ENCODE measurements at places on chromosomes 12 and 14.

- DNase-seq = no peak
Measured at GRCh38 chr14:85247071-85247470, 282.9 kb upstream of the FLRT2 start.

DNA sequence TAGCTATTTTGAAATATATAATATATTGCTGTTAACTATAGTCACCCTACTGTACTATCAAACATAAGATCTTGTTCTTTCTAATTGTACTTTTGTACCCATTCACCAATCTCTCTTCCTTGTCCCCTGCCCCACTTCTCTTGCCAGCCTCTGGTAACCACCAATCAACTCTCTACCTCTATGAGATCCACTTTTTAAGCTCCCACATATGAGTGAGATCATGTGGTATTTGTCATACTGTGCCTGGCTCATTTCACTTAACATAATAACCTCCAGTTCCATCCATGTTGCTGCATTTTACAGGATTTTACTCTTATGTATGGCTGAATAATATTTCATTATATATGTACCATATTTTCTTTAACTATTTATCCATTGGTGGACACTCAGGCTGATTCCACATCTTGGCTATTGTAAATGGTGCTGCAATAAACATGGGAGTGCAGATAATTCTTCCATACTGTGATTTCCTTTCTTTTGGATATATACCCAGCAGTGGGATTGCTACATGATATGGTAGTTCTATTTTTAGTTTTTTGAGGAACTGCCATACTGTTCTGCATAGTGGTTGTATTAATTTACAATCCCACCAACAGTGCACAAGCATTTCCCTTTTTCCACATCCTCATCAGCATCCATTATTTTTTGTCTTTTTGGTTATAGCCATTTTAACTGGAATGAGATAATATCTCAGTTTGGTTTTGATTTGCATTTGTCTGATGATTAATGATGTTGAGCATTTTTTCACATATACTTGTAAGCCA, 33.5 kb upstream of the SPIC start:
- no peak for DNase-seq

GRCh38 chr12:113586461-113586860, 114.8 kb upstream of the LHX5 start:
- no peak for DNase-seq

DNA sequence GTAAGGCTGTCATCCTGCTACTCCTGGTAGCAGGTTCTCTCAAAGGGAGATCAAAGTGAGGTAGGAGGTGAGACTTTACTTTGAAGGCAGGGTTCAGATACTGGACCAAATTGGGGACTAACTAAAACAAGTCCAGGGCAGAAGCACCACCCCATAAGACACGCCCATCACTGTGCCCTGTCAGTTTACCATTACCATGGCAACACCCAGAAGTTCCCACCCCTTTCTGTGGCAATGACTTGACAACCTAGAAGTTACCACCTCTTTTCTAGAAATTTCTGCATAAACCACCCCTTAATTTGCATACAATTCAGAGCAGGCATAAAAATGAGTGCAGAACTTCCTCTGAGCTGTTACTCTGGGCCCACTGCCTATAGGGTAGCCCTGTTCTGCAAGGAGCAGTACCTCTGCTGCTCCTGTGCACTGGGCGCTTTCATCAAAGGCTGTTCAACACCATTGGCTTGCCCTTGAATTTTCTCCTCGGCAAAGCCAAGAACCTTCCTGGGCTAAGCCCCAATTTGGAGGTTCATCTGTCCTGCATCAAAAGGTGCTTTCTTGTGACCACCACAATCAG, 64.8 kb upstream of the MAX start:
- DNase-seq = no peak

GRCh38 chr14:55938249-55938791, 179.9 kb upstream of the PELI2 start:
- no peak for DNase-seq

DNA sequence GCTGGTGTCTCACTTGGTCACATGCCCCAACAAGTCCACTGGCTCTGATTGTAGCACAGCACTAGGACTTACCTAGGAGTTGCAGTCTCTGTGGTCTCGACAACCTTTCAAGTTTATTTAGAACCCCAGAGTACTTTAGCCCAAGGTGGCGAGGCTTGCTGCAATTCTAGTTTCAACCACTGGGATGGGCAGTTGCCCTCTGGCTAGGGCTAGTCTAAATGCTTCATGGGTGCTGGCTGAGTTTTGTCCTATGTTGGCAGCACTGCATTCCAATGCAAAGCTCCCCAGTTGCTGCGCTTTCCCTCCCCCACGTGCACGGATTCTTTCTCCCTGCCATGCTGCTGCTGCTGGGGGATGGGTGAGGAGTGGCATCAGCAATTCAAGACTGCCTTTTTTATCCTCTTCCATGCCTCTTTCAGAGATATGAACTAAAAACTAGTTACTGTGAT, 207.9 kb downstream of the SYNE2 start:
- DNase-seq = no peak

DNA sequence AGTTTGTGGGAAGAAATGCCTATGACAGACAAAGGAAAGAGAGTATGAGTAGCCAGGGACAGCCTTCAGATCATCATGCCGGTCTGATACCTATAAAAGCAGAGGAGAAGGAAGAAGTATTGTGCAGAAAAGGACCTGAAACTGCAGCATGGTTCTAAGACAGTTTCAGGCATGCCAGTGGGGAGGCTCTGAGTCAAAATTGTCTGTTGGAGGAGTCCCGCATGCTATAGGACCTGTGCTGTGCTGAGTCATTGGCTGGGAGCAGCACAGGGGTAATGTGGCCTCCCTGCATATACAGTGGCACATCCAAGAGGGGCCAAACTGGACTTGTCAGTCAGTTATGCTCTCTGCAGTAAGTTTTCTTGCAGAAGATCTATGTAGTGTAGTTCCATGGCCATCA, 40.7 kb downstream of the NEUROD4 start:
- no peak for DNase-seq

DNA sequence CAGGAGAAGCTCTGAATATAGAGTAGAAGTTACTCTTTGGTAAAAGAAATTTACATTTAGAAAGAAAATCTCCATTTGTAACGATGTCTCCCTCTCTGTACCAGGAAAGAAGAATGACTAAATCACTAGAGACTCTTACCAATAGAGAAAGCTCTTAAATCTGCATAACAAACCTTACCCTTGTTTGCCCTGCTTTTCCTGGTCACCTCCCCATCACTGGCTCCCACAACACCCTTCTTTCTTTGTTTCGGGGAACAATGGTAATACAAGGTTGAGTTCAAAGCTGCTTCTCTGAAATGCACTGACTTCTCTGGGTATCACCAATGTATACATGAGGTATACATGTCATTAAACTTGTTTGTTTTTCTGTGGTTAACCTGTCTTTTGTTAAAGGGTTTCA, 351.1 kb upstream of the FLRT2 start:
- DNase-seq = no peak

GRCh38 chr14:99605299-99605961, 1.4 kb upstream of the CCDC85C start:
- peak; percentile 68 for DNase-seq

GRCh38 chr12:73514672-73515071, 1023.0 kb upstream of the ATXN7L3B start:
- DNase-seq = no peak

- DNase-seq = no peak
Measured at GRCh38 chr14:22551605-22551997, 37.4 kb downstream of the DAD1 start.

GRCh38 chr12:117476341-117476740, 114.9 kb upstream of the NOS1 start:
- no peak for DNase-seq

DNA sequence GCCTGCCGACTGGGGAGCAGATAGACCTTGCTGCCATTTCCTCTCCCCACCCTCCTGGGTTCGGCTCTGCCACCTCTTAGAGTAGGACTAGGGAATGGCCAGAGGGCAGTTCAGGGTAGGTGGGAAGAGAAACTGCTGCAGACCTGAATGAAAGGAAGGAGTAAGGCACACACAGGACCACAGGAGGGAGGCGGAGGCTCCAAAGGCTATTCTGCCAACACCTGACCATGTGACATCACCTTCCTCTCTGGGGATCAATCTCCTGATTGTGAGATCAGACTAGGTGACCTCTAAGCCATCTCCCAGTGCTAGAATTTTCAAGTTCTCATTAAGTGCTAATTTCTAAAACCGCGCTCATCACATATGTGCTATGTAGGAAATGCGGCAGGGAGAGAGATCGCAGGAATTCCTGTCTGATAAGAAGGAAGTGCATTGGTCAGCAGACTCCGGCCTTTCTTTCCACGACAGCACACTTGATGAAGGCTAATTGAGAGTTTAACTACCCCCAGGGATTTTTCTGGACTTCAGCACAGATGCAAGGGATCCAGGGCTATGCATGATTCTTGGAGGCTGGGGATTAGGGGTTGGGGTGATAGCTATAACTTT, 11.5 kb upstream of the TSPAN11 start:
- no peak for DNase-seq

- DNase-seq = no peak
Measured at GRCh38 chr14:32336702-32337101, 7.6 kb downstream of the AKAP6 start.

DNA sequence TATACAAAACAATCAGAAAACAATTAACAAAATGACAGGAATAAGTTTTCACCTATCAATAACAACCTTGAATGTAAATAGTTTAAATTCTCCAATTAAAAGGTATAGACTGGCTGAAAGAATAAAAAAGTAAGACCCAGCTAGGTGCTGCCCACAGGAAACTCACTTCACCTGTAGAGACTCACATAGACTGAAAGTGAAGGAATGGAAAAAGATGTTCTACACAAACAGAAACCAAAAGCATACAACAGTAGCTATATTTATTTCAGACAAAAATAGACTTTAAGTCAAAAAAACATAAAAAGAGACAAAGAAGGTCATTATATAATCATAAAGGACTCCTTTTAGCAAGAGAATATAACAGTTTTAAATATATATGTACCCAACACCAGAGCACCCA, 152.4 kb upstream of the PWP1 start:
- DNase-seq = no peak

DNA sequence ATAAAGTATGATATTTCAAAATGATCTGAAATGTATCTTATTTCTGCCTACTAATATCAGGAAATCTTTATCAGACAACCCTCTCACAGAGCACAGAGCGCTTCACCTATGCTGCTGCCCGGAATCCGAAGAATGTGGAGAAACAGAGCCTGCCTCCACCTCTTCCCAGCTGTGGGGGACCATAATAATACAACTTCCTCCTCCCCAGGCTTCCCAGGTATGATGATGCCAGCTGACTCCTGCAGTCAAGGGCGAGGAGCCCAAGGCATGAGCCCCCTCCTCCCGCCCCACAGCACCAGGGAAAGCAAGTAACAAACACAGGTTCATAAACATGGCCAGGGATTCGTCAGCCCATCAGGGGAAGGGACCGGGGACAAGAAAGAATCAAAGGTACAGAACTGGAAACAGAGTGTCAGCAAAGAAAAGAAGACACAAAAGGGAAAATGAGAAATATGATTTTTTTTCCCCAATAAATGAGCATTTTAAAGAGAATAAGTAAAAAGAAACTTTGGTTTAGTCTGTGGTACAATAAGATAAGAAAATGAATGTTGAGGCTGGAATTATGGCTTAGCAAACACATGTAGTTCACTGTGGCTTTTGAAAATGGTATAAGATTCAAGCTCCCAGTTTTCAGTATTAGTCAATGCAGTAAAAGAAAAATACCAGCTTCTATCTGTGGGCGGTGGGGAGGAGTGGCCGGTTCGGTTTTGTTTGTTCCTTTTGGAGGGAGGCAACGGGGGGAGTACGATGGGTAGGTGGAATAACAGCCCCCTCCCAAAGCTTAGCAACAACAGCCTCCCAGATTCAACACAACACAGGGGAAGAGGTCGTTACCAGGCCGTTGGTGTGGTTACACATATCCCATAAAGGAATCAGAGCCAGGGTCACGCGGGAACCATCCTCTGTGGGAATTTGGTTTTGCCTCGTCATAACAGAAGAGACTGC, 68.3 kb downstream of the SETD3 start:
- DNase-seq = no peak

DNA sequence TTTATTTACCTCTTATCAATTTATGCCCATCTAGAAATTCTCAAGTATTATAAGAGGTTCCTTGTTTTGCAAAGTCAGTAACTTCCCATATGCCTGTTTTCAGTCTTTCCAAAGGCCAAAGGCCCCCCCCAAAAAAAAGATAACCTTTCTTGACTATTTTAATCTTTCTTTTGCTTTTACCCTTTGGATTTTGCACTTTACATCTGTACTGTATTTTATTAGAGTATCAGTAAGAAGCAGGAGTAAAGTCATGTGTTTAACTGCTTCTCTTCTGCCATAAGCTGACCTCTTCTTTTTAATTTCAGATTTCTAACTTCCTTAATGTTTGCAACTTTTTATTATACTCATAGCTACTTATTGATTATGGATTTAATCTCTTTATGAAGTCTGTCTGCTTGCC, 716.4 kb upstream of the NOVA1 start:
- DNase-seq = no peak

GRCh38 chr12:126355346-126355745, 1290.1 kb downstream of the AACS start:
- no peak for DNase-seq

GRCh38 chr12:26572137-26572536, 260.9 kb downstream of the ITPR2 start:
- no peak for DNase-seq

GRCh38 chr12:32139064-32139421, 32.4 kb downstream of the BICD1 start:
- DNase-seq = no peak

- no peak for DNase-seq
Measured at GRCh38 chr12:17235996-17236395, 630.0 kb upstream of the LMO3 start.

DNA sequence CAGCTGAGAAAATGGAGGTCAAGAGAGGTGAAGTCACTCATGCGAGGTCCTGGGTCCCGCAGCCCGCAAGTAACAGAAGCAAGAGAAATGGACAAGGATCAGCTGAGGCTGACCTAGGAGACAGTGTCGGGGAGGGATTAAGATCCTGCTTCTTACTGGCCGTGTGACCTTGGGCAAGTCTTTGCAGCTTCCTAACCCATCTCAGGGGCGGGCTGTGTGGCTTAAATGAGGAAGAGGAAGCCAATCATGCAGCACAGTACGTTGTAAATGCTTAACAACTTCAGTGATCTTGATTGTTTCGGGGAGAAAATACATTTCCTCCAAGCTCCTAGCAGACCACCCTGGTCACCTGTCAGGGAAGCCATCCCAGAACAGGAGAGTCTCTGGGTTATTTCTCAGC, 7.1 kb upstream of the PGF start:
- DNase-seq = no peak

- no peak for DNase-seq
Measured at GRCh38 chr14:84458881-84459280, 1071.1 kb upstream of the FLRT2 start.

DNA sequence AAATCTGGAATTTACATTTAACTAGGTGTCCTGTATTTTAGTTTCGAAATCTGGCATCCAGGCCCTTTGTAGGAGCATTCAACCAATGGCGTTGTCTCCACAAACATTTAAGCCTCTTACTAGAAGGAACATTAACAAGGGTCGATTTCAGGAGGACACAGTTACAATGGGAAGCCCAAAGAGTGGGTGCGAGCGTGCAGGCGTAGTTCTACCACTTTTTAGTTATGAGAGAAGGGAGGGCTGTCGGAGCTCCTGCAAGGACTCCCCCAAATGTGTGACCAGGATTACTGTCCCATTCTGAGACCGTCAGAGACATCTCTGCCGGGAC, 365 bp upstream of the ABHD4 start:
- no peak for DNase-seq

Measured in activated gamma-delta T cell treated with anti-CD3 and anti-CD28 coated beads, Interleukin-2, amount 50 U/mL, for 16 hours (primary cell).